ENCODE measurements at places on chromosomes 2 and 18.

- DNase-seq: no peak
These were observed 79.4 kb upstream of the FOSL2 start for GRCh38 chr2:28313220-28313784.

DNA sequence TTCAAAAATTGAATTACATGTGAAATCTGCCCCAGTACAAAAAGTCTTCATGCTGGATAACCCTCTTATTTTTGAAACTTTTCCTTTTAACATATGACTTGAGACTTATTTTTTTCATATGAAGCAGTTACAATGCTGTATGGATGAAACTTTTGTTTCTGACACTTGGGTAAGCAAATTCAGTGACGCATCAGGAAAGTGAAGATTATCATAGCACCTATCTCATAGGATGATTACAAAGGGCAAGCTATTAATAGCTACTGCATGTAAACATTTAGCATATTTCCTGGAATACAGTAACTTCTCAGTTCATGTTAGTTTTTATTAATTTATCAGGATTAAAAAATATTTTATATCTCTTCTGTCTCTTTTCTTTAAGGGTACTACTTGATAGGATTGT lies 1109.2 kb downstream of the LRP1B start:
- DNase-seq: no peak

DNA sequence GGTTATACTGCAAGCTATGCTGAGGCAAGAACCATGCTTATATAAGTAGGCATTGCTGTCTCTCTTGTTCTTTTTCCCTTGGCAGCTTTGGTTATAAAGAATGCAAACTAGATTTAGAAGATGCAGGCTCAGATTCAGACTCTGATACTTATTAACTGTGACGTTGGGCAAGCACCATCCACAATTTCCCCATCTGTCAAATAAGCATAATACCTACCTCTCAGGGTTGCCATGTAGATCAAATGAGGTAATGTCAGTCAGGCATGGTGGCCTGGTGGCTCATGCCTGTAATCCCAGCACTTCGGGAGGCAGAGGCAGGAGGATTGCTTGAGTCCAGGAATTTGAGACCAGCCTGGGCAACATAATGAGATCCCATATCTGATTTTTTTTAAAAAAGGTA lies 21.7 kb downstream of the ITGAV start:
- no peak for DNase-seq

DNA sequence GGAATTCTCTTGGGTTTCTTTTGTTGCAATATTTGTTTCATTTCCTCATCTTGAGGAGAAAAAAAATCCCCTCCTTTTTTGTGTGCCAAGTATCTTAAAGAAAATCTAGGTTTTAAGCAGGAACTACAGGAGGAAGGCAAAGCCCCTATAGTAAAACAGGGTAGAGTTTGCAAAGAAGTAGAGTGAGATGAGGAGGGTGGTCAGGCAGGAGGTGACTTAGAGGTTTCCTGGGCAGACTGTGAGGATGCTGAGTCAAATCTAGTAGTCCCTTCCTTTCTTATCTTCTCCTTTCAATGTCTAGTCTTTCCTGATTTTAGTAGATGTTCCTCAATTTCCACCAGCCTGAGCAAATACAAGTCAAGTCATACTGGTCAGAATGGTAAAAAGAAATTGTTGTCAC lies 222.5 kb downstream of the PMAIP1 start:
- DNase-seq: no peak

DNA sequence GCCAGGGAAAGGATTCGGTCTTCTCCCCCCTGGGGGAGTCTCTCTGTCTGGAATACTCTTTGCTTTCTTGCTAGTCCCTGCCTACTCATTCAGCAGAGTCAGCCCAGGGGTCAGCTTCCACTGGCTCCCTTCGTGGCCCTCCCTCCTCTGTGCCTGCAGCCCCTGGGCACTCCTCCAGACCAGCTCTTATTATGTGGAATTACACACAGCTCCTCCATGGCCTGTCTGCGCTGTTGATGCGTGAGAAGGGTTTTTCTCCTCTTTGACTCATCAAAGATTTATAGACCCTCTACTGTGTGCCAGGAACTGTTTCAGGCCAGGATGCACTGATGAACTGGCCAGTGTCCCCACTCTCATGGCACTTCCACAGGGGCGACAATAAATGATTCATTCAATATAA lies 44.4 kb downstream of the ST8SIA5 start:
- DNase-seq: no peak

DNA sequence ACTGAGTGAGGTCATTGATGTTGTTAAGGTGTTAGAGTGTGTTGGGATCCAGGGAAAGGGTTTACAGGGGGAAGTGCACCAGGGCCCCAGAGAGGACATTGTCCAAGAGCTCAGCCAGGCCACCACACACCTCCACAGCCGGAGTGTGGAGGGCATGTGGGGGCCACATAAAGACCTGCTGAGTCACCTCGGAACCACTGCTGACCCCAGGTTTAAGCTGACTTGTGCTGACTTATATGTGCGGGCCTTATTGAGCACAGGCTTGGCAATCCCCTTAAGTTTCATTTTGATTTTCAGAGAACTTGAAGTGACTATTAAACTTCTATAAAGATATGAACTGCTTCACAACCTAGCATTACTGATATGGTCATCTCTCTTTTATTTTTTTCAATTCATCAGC lies 166.2 kb upstream of the MAP3K20 start:
- DNase-seq: no peak

All from activated naive CD4-positive, alpha-beta T cell treated with anti-CD3 and anti-CD28 coated beads, Interleukin-2, amount 50 U/mL, for 72 hours (primary cell).